ENCODE measurements at places on chromosomes 11 and 22. TPM values are rescaled to one million over a fixed set of nuclear protein-coding genes. Genes with fewer than 3 reads are reported as not detected.

Gene ATG13
- 95.0 TPM for total RNA-seq

Gene OR6T1
- total RNA-seq, result not detected

Gene DAGLA
- 8.6 TPM for total RNA-seq

Gene FDX1
- total RNA-seq, result 14.8 TPM

Gene GP1BB
- 5.9 TPM for total RNA-seq

Gene CLDN25
- total RNA-seq, result not detected

Gene ZNF280B
- 1.7 TPM for total RNA-seq

Gene CHRM4
- not detected for total RNA-seq

Gene UPB1
- not detected for total RNA-seq

Gene PLCB3
- total RNA-seq, result 69.0 TPM

Gene LYVE1
- not detected for total RNA-seq

Gene KCNJ1
- total RNA-seq, result not detected

Gene OR2D2
- not detected for total RNA-seq

Gene FLRT1
- total RNA-seq, result not detected

Gene TTC28
- total RNA-seq, result 4.1 TPM

GRCh38 chr22:34917239-34917638 lies 148.7 kb upstream of the ISX start:
- no peak for DNase-seq

- DNase-seq, result no peak
Measured at GRCh38 chr11:94739331-94739730, 28.8 kb upstream of the AMOTL1 start.

DNA sequence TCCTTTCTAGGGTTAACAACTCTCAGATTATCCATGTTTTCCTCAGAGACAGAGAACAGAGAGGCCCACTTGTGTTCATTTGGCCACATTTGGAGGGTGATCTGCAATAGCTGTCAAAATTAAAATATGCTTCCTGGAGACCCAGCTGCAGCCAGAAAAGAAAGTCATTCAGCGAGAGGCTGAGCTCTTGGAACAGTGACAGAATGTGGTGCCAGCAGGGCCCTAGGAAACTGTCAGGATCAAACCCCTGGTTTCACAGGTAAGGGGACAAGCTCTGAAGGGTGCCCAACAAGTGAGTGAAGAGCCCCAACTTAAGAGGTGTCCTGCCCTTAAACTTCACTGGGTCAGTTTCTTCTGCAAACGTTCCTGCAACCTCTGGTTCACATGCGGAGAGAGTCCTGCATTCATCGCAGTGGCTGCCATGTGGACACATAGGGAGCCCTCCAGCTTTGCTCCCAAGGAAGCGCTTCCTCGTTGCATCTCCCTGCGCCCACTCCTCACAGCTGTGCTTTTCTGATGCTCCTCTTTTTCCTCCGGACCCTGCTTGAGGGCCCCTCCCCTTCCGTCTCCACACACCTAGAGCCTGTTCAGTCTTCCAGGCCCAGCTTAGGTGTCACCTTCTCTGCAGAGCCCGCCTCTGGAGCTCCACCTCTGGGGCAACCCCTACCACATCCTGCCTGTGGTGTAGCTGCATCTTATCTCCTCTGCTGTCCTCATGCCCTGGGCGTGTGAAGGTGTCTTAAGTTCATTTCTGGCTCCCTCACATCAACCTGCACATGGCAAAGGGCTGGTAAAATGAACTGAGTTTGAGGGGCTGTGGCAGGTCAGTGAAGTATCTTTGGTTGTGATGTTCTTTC lies 3.9 kb downstream of the UCP3 start:
- DNase-seq, result no peak

GRCh38 chr22:18121506-18121905 lies 10.9 kb downstream of the TUBA8 start:
- no peak for DNase-seq

GRCh38 chr11:119888119-119888518 lies 159.1 kb upstream of the NECTIN1 start:
- DNase-seq, result no peak

DNA sequence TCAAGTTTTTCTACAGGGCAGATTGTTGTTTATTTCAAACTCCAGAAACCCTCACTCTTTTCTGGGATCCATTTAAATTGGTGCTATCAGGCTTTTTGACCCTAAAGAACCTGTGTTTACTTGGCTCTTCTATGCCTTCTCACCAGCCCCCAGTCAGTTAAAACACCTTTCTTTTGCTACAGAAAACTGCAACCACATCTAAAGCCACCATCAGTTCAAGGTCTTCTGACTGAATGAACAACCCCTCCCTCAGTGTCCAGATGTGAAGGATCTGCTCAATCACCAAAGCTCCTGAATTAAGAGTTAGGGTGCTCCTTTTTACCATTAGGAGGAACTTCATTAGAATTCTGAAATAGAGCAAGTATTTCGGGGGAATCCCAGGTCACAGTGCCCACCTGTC lies 7.0 kb upstream of the GLYATL1B start:
- no peak for DNase-seq

GRCh38 chr11:12743834-12744449 lies 69.7 kb downstream of the TEAD1 start:
- DNase-seq, result no peak

GRCh38 chr11:121964591-121964990 lies 151.4 kb downstream of the BLID start:
- peak; percentile 88 for DNase-seq

GRCh38 chr22:27900153-27900552 lies 18.9 kb downstream of the PITPNB start:
- no peak for DNase-seq

- no peak for DNase-seq
Measured at GRCh38 chr11:69490516-69490915, 9.1 kb downstream of the LINC01488 start.

DNA sequence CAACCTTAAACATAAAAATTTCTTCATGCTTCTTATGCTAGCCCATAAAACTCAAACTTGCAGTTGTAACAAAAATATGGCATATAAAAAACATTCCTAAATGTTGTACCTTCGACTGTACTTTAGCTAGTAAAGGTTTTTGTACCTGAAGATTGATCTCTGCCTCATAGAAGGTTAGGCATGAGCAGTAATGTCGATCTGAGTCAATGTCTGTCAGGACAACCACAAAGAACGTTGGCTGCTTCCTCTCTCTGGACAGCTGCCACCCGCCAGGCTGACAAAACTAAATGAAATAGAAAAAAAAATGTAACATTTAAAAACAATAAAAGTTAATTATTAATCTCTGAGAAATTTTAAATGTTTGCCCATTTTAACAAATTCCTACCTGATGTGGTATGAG lies 251.3 kb downstream of the SBF2 start:
- peak; percentile 35 for DNase-seq

DNA sequence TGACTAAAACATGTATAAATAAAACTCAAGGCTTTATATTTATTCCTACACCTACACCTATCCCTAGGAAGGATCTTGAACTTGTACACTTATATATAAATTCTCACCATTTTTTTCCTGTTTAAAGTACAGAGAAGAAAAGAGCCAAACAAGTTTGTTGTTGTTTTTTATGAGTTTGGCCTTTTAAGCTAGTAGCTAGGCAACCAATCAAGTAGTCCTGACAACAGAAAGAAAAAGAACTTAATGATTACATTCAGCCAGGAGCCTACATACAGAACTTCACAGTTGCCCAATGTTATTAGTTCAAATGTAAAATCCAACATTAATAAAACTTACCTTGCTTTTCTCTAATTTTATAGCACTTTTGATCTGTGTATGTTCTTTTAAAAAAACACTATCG lies 316.2 kb downstream of the SOX6 start:
- no peak for DNase-seq

- no peak for DNase-seq
Measured at GRCh38 chr11:33207408-33207985, 46.2 kb upstream of the CSTF3 start.

DNA sequence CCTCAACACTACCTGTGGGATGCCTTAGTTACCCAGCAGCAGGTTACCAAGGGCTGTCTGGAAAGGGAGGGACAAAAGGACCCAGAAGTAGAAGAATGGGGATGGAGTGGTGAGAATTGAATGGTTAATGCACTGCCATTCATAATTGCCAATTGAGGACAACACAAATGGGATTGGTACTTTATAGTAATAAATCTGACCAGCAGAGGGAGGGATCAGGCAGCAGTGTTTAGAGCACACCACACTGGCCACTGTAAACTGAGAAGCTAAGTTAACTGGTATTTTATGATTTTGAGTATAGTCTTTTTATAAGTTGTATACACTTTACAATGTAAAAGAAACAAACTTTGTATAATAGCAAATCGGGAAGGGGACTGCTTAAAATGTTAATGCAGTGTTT lies 10.7 kb downstream of the TBRG1 start:
- DNase-seq, result peak; percentile 52

DNA sequence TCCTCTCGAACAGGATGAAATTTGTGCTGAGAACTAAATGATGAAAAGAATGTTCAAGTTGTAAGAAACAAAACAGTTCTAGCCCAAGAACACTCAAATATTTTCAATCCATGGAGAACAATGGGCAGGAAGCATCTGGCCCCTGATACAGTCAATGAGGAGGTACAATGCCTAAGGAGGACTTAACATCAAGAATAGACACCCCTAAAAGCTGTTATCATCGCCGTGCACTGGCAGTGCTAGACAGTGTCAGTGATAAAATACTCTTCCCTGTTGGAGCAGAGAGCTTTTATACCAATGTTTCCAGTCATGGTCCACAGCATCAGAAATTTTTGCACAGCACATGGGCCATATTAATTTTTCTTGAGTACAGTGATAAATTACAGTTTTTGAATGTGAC lies 20.2 kb upstream of the VSTM5 start:
- DNase-seq, result no peak

- DNase-seq, result no peak
Measured at GRCh38 chr11:17371614-17372013, 16.8 kb downstream of the KCNJ11 start.

- DNase-seq, result peak; percentile 21
Measured at GRCh38 chr22:20027966-20028854, 7.3 kb downstream of the TANGO2 start.

GRCh38 chr11:113634940-113635575 lies 71.0 kb downstream of the TMPRSS5 start:
- no peak for DNase-seq

DNA sequence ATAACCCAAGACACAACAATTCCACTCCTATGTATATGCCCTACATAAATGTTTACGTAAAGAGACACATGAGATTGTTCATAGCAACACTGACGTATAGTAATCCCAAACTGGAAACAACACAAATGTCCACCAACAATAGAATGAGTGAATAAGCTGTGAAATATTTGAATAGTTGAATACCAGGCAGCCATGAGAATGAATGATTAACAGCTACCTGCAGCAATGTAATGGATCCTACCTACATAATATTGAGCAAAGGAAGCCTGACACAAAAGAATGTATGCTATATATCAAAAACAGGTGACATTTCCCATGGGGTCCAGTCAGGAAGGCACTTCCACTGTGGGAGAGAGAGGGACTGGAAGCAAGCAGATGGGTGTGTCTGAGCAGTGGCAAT lies 92.8 kb upstream of the LINC01488 start:
- DNase-seq, result peak; percentile 84

GRCh38 chr11:68027667-68028066 lies 2.8 kb upstream of the NDUFS8 start:
- DNase-seq, result no peak

DNA sequence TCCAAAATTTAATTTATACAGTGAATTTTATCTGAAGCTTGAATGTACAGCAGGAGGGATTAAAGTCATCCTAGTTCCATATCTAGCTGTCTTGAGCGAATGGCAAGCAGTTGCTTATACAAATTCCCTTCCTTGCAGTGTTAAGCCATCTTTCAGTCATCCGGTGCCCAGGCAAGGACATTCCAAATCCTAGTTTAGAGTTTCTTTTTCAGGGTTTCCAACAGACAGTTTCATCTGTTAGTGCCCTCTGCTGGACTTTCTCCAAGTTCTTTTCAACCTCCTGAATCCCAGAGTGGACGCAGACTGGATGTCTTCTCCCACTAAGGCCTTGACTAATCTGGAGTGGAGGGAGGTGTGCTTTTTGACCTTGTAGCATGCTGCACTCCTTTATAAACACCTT lies 45.4 kb downstream of the GRAMD1B start:
- DNase-seq, result peak; percentile 72

DNA sequence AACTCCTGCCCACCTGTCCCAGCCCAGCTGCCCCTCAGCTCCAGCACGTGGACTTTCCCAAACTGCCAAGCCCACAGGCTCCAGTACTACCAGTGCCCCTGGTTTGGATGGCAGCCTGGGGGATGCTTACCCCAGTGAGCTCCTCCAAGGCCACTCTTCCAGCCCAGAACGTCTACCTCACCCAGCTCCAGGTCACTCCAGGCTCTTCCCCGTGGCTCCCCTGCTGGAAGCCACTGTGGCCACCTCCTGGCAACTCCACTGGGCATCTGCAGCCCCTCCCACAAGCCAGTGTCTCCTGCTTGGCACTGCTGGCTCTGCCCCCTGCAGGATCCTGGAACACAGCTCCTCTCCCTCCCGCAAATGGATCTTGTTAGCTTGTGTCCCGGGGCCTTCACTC lies 29.3 kb downstream of the LMO1 start:
- peak; percentile 19 for DNase-seq

- no peak for DNase-seq
Measured at GRCh38 chr22:17665854-17666253, 27.3 kb downstream of the BCL2L13 start.
